ENCODE measurements at places on chromosomes 16 and 17. TPM values are rescaled to one million over a fixed set of nuclear protein-coding genes. Genes with fewer than 3 reads are reported as not detected.

The ITGAX gene
- total RNA-seq, result 1.9 TPM

The PLLP gene
- total RNA-seq, result 9.3 TPM

The TMC7 gene
- 0.72 TPM for total RNA-seq

The CD300C gene
- total RNA-seq, result 0.16 TPM

The SPEM2 gene
- total RNA-seq, result not detected

DNA sequence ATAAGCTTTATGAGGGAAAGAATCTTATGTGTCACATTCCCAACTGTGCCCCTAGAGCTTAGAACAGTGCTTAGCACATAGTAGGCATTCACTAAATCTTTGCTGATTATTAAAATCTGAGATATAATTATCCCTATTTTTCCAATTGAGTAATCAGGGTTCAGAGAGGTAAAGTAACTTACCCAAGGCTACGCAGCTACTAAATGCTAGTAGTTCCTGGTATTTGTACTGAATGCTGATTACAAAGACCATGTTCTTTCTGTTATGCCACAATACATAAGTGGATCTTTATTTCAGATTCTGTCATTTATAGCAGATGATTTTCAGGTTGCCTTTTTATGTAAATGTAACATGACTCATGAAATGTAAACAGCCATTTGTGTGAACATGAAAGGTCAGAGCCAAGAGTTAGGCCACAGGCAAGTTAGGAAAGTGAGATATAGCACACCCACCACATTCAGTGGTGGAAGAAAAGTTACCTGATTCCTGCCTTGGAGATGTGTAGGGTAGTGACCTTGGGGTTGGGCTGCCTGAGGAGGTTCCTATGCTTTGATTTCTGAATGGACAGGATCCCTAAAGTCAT lies 77.2 kb downstream of the FTO start:
- ATAC-seq, result peak; percentile 70

- no peak for ATAC-seq
Measured at GRCh38 chr17:7179317-7180254, at the start of gene ASGR1. Gene ASGR1 (minus strand): TSS chr17:7179370. CDS start chr17:7178563, 807 bp downstream.

- peak; percentile 91 for ATAC-seq
Measured at GRCh38 chr16:53865494-53865863, 161.5 kb downstream of the FTO start.

DNA sequence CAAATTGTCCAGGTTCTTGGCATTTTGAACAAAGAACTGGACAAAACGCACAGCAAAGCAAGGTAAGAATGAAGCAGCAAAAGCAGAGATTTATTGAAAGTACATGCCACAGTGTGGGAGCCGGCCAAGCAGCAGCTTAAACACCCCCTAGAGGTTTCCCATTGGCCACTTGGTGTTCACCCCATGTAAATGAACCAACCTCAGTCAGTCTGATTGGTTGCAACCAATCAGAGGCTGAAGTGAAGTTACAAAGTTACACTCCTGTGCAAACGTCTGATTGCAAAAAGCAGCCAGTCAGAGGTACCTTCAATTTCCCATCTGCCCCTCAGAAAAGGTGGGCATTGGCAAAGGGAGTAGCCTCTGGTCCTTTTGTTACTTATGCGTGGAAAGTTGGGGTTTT lies 8.8 kb upstream of the ZNF263 start:
- no peak for ATAC-seq

DNA sequence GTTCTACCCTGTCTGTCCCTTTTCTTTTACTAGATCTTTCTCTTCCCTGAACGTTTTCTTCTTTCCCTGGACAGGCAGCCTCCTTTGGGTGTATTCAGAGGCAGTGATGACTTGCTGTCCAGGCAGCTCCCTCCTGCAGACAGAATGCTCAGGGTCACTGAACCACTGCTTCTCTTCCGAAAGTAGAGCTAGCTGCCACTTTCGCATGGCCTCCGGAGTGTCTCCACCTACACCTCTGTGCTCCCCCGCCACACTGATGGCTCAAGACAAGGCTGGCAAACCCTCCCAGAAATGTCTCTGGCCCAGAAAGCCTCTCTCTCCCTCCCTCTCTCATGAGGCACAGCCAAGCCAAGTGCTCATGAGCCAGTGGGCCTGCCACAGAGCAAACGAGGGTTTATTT lies 207.8 kb downstream of the CDRT15L2 start:
- no peak for ATAC-seq

- ATAC-seq, result no peak
Measured at GRCh38 chr17:28324267-28324745, 5.3 kb downstream of the TMEM97 start.

DNA sequence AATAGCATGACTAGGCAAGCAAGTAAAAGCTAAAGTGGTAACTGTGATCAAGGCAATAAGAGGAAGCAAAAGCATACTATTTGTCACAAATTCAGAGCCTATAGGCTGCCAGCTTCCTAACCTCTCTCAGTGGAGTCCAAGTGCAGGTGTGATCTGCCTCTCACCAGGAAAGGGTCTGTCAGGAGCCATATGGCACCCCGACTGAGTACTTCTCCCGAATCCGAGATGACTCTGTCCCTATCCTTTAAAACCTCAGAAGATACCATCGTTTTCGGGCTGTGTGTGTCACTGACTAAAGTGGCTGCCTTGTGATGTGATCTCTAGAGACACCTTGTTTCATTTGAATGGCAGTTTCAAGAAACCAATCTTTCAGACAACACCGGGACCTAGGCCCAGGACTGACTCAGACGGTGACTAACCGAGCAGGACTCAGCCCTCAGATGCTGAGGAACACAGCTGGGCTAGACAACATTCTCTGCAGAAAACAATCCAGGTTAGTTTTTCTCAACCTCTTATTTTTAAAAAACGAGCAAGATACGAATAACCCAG lies 63.6 kb downstream of the SMG6 start:
- ATAC-seq, result peak; percentile 82

DNA sequence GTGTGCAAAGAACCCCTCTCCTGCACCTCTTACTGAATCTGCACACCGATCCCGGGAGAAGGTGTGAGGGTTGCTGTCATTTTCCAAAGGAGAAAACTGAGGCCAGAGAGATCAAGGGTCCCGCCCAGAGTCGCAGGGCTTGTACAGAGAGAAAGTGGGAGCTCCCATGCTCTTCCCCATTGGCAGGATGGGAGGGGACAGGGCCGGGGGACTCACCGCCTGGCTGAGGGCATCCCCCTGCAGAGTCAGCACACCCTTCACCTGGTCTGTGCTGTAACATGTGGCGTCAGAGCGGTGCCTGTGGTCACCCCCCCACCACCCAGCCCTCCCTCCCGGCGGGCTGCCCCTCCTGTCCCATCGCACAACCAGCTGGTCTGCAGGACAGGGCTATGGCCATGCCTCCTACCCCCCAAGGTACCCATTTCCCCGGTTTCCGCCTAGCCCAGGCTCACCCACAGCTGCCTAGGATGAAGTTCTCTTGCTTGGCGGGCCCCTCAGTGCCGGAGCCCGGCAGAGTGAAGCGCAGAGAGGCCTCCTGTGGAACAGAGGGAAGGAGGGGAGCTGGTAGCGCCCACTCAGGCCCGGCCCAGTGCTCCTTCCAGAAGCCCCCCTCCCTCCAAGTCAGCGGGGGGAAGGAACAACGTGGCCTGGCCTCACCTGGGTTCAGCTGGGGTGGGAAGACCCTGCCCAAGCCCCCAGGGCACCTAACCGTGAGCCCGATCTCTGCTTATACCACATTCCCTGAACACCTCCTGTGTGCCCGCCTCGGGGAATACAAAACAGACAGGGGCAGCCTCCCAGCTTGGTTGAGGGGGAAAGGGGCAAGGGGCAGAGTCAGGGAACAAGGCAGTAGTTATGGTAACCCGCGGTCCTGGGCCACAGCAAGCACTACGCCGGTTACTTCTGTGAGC lies 1.1 kb downstream of the ROGDI start:
- ATAC-seq, result peak; percentile 1

DNA sequence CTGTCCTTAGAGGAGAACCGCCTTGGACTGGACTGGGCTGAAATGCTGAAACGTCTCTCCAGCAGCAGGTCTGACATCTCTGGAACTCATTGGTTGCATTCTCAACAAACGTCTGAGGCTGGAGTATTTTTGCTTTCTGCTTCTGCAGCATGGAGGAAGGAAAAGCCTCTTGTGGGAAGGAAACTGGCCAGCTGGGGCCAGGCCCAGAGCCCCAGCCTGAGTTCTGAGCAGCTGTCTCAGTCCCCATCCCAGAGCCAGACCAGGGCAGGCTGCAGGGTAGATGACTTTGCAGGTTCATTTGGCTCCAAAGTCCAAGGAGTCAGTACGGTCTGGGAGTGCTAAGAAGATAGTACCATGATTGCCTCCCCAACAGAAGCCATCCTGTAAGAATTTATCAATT lies 18.3 kb downstream of the TEKT3 start:
- no peak for ATAC-seq

- ATAC-seq, result no peak
Measured at GRCh38 chr17:66790501-66791061, 44.3 kb upstream of the CACNG5 start.

GRCh38 chr16:4873091-4873490 lies 25.8 kb downstream of the UBN1 start:
- no peak for ATAC-seq

DNA sequence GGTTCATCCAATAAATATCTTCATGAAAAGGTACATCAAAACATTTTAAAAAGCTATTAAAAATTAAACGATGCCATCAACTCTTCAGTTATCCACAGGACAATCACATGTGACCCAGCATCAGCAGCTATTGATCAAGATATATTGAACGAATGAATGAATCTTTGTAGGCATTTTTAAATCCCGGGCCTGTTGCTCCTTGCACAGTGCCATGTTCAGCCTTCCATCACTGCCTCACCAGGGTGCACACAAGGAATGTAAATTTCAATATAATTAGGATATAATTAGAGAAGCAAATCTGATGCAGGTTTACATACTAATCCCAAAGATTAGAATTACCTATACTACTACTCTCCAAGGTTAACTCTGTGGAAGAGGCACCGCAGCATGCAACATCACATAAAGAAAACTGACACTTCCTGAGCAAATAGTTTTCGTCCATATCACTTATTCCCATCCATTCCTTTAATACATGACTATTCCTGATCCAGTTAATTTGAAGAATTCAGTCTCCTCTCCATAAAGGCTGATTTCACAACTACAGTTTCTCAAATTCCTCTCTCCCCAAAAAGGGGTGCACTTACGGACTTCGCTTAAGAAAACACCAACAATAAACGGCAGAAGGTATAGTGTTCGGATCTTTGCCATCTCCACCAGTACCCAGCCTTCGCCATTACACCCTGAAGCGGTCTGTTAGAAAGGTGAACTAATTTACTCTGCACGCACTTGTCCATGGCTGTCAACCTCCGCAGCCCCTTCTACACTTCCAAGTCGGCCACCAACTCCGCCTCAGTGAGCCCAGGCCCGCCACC lies 938 bp downstream of the NCOR1 start:
- no peak for ATAC-seq

DNA sequence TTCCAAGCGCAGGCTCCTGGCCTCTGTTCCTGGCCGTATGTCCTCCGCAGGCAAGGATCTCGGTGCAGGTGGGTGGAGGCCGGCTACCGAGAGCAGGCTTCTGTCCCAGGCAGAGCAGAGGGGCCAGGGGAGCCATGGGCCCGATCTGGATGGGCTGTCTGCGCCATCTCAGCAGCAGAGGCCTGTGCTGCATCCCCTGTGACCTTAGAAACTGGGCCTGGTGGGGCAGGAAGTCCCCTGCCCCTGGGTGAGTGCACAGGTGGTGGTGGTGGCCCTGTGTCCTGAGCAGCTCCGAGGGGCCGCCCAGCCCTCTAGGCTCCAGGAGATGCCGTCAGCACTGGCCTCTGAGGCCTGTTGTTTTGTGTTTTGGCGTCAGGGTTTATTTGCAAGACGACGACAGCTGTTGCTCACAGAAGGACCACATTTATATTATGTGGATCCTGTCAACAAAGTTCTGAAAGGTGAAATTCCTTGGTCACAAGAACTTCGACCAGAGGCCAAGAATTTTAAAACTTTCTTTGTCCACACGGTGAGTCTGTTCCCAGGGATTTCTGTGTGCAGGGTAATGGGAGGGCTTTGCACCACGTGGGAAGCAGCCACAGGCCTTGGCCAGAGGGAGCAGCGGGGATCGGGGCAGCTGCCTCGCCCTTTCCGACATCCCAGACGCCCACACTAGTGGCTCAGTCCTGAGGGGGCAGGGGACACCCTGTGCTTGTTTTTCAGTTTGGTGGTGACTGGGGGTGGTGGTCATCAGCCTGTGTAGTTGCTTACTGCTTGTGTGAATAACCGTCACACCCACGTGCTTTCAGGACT lies 59.1 kb downstream of the PDPK1 start:
- no peak for ATAC-seq

Data from esophagus mucosa (tissue), 1 donor.